Body of pancreas (tissue), 4 donors: ENCODE measurements at places on chromosomes 7 and 10. TPM values are rescaled to one million over a fixed set of nuclear protein-coding genes. Genes with fewer than 3 reads are reported as not detected.
A peak's percentile ranks its signal among the peaks of the same experiment; 100 is the strongest.

DNA sequence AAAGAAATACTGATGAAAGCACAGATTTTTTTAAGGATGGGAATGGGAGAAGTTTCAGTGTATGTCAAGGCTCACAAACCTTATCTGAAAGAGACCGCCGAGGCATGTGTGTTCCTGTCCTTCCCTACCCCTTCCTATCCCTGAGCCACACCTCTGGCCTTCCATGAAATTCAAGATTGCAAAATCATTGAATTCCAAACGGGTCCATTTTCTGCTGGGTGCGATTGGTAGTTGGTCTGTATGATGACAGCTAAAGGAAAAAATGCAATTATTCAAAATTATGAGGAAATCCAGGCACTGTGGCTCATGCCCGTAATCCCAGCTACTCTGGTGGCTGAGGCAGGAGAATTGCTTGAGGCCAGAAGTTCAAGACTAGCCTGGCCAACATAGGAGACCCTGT lies 170.1 kb downstream of the ARHGAP12 start:
- no peak for DNase-seq

- no peak for DNase-seq
Observed at GRCh38 chr10:7937315-7937945, 117.1 kb upstream of the GATA3 start.

DNA sequence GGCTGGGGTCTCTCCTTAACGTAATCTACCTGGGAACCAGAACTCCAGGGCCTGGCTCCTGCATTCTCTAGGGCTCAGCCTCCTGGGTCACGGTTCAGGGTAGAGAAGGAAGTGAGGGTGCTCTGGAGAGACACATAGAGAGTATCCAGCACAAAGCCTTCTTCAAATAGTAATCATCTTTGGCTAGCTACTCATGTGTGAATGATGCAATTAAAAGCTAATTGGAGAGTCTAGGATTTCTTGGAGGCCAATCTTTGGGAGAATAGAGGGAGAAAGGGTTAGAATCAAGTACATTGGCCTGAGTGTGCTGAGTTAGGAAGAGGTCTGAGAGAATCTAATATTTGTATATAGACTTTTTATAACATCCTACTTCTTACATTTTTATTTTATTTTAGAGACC lies 24.0 kb upstream of the MALRD1 start:
- DNase-seq, result no peak

- DNase-seq, result peak; percentile 47
Observed at GRCh38 chr7:87218796-87219544, 562 bp downstream of the TMEM243 start.

DNA sequence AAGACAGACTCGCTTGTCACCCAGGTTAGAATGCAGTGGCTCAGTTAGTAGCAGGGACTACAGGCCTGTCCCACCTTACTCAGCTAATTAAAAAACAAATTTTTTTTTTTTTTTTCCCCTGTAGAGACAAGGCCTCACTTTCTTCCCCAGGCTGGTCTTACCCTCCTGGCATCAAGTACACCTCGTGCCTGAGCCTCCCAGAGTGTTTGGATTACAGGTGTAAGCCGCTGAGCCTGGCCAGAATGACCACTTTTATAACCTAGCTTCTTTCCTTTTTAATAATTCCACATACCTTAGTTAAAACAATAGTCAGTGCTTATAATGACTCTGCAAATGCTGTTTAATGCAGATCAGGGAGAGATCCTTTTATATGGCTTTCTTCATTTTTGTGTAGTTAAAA lies 31.3 kb downstream of the RSBN1L start:
- no peak for DNase-seq

TAC1 gene
- not detected for total RNA-seq

- no peak for DNase-seq
Observed at GRCh38 chr7:135959646-135960363, 17.4 kb downstream of the MTPN start.

DNA sequence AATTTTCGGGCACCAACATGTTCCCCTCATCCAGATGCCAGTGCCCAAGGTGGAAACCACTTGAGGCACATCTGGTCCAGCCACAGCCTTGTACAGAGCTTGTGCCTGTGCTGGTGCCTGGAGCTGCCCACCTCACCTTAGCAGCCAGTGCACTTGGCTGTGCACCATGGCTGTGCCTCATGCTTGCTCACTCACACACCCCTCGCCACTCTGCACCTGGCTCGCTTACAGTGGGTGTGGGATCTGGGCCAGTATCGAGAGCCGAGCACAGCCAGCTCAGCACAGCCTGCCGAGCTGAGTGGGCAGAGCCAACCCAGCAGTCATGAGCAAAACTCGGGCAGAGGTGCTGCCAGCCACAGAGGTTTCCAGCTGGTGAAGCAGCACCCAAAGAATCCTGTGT lies 139.9 kb upstream of the NUPR2 start:
- no peak for DNase-seq

CYP3A5 gene
- 358 TPM for total RNA-seq

- DNase-seq, result no peak
Observed at GRCh38 chr7:1858435-1859265, 188.6 kb downstream of the ELFN1 start.

MYL7 gene
- not detected for total RNA-seq

ANXA11 gene
- 71.9 TPM for total RNA-seq

- DNase-seq, result no peak
Observed at GRCh38 chr10:118584181-118584954, 11.1 kb downstream of the PRLHR start.

CUZD1 gene
- total RNA-seq, result 837 TPM
